ENCODE measurements at places on chromosomes 3 and 15.

DNA sequence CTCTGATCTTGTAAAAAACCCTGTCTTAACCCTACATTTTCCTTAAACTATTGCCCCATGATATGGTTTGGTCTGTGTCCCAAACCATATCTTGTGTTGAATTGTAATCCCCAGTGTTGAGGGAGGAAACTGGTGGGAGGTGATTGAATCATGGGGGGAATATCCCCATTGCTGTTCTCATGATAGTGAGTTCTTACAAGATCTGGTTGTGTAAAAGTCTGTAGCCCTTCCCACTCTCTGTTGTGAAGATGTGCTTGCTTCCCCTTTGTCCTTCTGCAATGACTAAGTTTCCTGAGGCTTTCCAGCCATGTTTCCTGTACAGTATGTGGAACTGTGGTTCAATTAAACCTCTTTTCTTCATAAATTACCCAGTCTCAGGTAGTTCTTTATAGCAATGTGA is 881.4 kb downstream of the DIPK2A start:
- no peak for DNase-seq

DNA sequence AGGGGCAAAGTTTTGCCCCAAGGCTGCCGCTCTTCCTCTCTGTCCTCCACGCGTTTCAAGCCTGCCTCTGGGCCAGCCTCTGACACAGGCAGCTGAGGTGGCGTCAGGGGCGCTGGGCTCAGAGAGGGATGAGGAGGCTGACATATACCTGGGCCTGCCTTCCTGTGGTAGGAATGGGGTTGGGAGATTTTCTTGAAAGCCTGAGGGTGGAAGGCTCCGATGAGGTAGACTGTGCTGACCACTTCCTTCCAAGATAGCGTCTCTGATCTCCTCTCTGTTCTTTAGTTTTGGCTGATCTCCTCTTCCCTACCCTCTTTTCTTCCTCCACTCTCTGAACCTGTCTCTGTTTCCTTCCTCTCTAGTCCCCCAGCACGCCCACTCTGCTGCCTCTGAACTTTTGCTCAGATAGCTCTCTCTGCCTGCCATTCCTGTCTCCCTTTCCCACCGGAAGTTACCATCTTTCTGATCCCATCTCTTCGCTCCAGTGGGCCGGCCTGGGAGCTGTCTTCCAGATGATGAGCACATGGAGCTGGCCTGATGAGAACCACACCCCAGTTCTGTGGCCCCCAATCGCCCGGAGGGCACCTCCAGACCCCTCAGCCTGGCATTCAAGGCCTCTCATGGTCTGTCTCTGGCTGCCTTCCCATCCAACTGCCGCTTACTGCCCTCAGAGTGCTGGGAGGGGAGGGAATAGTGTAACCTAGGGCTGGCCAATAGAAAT is 32.5 kb upstream of the LCTL start:
- no peak for DNase-seq

DNA sequence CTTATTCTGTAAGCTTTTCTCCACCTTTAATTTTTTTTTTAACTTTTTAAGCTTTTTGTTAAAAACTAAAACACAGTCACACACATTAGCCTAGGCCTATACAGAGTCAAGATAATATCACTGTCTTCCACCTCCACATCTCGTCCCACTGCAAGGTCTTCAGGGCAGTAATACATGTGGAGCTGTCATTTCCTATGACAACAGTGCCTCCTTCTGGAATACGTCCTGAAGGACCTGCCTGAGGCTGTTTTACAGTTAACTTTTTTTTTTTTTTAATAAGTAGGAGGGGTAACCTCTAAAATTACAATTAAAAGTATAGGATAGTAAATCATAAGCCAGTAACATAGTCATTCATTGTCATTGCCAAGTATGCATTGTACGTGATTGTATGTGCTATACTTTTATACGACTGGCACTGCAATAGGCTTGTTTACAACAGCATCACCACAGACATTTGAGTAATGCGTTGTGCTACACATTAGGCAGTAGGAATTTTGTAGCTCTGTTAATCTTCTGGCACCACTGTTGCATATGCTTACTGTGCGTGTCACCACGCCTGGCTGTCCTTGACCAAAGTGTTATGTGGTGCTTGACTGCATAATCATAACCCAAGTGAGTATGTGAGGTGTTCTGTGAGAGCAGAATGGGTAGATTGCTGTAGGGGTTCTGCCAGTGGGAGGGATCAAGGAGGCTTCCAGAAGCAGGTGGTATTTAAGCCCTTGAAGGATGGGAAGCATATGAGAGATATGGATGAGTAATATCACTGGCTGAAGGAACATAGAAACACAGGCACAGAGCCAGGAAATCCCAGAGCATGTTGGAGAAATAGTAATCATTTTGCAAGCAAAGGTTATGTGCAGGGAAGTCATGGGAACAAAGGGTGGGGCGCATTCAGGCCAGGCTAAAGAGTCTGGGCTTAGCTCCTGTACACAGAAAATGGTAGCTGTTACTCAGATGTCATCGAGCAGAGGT is 18.3 kb downstream of the FBXO22 start:
- no peak for DNase-seq

DNA sequence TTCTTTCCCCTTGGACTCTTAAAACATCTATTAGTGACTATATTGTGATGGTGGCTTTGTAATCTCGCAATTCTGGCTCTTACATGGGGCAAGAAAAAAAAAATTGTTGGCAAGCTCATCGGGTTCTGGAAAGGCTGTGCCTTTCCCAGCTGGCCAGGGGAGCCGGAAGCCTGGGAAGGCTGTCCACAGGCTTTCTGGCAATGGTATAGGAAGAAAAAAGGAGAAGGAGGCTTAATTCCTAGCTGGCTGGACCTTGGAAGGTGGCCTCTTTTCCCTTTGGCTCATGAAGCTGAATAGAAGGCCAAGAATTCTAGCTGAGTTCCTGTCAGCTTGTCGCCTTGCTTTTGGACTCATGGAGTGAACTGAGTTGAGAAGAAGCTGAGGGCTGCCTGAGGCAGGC is 243.5 kb upstream of the SEMA6D start:
- no peak for DNase-seq

GRCh38 chr3:19931767-19932188 is 2.2 kb downstream of the EFHB start:
- no peak for DNase-seq

DNA sequence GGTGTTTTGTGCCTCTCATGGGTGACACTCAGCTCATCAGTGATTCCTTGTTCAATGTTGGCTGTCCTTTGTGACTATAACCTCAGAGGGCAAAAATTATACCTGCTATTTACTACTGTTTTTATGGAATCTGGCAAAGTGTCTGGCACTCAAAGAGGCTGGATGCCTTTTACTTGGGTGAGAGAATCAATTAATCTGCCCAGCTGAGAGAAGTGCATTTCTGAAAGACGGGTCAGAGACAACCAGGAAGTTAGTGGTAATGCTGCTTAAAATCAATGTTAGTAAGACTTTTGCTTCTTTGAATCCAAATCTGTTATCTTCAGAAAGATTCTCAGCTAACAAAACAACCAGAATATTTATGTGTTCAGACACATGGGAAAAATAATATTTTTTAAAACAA is 436.2 kb upstream of the SUCLG2 start:
- DNase-seq: no peak

DNA sequence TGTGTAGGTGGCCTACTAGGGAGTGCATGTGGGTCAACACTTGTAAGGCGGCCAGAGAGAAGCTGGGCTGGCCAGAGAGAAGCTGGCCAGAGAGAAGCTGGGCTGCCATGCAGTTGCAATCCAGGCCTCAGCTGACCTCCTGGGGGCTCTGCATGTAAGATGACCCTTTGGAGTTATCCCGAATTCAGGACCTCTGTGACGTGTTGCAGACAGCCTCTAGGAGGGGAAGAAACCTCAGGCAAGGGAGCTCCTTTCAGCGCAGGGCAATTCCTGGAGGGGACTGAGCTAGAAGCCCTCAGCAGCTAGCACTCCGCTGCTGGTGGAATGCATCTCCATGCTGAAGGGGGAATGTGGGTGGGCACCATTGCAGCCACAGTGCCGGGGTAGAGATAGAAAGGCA is 15.8 kb upstream of the KBTBD12 start:
- no peak for DNase-seq

DNA sequence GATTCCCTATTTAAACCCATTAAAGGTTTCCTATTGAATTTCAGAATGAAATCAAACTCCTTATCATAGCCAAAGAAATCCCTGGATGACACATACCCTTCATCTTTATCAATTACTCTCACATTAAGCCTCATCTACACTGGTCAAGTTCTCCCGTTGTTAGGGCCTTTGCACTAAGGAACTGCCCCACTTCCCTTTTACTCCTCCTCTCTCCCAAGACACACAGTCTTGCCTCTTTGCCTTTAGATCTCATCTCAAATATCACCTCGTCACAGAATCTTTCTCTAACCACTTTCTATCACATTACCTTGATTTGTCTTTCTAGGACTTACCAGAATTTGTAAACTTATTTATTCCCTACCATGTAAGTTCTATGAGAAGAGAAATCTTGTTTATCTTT is 117.6 kb downstream of the TMCC1 start:
- DNase-seq: no peak

DNA sequence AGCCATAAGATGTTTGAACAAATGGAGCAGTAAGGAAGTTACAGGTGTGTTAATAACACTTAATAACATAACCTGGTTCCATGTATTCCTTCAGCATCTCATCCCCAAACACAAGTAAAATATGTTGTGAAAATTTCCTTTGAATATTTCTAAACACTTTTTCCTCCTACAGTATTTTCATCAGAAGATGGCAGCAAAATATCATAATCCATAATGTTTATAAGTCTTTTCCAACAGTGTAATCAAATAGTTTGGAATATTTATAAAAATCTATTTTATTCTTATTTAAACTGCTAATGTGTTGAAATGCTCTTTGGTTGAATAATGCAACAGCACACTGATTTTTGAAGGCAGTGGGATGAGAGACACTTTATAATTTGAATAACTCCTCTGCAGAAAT is 1020.5 kb downstream of the OTOL1 start:
- no peak for DNase-seq

DNA sequence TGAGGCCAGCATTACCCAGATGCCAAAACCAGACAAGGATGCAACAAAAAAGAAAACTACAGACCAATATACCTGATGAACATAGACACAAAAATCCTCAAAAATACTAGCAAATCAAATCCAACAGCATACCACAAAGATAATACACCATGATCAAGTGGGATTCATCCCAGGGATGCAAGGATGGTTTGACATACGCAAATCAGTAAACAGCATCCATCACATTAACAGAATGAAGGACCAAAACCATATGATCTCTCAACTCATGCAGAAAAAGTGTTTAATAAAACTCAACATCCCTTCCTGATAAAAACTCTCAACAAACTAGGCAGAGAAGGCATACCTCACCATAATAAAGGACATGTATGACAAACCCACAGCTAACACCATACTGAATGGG is 14.0 kb upstream of the PIAS1 start:
- DNase-seq: no peak

DNA sequence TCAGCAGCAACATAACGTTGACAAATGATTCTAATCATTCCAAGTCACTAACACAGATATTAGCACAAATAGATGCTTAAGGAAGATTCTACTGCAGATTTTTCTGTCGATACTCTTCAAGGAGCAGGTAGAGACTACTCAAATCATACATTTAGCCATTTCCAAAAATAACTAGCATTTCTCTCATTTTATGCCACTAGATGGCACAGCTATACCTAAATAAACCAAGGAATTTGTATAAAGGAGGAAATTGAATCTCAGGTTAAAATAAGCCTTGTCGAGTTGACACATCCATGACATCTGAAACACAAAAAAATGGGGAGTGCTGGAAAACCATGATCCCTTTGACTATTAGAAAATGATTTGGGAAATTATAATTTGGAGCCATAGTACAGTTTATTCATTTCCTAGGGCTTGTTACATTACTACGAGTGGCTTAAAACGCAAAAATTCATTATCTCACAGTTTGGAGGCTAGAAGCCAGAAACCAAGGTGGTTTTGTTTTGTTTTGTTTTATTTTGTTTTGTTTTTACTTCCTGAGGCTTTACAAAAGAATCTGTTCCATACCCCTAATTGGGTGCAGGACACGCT is 59.5 kb upstream of the STRIT1 start:
- no peak for DNase-seq

DNA sequence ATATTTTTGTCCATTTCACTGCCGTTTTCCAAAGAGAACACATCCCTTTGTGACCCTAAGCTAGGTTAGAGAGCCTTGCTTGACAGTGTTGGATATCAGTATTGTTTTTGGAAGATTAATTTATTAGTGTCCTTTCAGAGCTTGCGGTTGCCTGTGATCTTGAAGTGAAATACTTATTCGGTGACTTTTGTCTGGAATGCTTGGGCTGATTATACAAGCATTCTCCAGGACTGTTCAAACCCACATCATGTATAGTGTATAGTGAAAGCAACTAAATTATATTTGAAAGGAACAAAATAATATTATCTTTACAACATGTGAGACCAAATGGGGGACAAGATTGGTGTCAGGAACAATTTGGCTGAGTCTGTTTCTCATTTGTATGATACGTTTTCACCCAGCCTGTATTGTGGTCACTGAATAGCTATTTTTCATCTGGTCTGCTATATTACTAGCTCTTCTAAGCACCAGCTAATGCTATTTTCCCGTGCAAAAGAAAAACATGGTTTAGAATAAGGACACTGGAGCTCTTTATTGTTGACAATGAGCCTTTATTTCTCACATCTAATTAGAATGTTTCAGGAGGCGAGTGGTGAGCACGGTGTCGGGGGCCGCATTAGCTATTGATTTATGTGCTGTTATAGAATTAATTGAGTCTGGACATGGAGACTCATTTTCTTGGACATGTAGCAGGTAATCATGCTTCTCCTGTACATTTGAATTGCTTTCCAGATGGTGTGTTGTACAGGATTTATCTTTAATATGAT is 158.1 kb downstream of the APBA2 start:
- DNase-seq: no peak

GRCh38 chr3:51958603-51959521 is 3.7 kb downstream of the GPR62 start:
- DNase-seq: no peak

- DNase-seq: no peak
These were observed 928.9 kb upstream of the NR2F2 start for GRCh38 chr15:95401587-95401986.

GRCh38 chr3:195095035-195095703 is 175.8 kb downstream of the XXYLT1 start:
- DNase-seq: no peak

GRCh38 chr15:63122002-63122875 is 578 bp downstream of the LACTB start:
- peak; percentile 46 for DNase-seq

GRCh38 chr3:80753021-80753420 is 985.2 kb upstream of the ROBO1 start:
- DNase-seq: no peak
